ENCODE measurements at places on chromosomes 1 and 21.

GRCh38 chr1:28136922-28137613 is 39.4 kb downstream of the PTAFR start:
- DNase-seq, result no peak

- DNase-seq, result no peak
Measured at GRCh38 chr21:37627074-37627473, 260.5 kb downstream of the DYRK1A start.

DNA sequence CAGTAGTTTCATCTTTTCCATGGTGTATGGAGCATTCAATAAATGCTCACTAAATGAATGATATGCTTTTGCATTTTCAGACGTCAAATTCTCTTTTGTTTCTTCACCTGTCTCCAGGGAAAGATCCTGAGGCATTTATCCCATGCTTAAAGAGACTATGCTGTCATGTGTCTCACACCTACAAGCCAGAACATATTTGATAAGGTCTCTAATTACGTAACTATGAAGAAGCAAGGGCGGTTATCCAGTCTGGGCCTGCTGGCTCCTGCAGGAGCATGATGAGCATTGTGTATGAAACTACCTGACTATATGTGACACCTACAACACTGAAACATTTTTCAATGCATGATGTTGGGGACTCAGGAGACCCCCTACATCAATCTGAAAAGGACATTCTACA is 51.8 kb downstream of the FBXO42 start:
- DNase-seq, result no peak

GRCh38 chr21:32525282-32525681 is 60.0 kb downstream of the TCP10L start:
- DNase-seq, result no peak

DNA sequence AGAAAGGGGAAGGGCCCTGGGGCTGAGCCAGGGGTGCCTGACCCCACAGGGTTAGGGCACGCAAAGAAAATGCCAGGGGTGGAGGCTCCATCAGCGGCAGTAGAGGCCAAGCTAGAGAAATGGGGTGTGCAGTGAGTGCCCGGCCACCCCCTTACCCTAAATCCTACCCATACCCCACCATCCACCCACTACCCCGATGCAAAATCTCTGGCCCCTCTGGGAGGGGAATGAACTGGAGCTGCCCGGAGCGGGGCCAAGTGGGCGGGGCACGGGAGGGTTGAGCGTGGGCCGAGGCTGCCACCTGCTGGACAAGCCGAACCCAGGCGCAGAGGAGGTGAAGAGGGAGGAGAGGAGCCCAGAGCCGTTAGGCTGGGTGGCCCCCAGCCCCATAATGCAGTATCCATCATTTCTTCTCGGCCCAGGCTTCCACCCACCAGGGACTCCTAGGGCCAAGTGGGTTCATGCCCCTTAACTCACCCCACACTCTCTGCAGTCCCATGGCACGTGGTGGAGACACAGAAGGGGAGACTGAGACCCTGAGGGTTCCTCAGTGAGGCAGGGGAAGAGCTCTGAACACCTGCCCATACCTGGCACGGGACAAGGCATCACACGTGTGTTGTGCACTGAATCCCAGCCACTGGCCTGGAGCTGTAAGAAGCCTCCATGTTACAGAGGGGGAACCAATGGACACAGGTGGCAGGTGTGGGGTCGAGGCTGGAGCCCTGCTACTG is 1.4 kb upstream of the C1QC start:
- peak; percentile 17 for DNase-seq

GRCh38 chr1:175191659-175192058 is 917 bp downstream of the KIAA0040 start:
- no peak for DNase-seq

DNA sequence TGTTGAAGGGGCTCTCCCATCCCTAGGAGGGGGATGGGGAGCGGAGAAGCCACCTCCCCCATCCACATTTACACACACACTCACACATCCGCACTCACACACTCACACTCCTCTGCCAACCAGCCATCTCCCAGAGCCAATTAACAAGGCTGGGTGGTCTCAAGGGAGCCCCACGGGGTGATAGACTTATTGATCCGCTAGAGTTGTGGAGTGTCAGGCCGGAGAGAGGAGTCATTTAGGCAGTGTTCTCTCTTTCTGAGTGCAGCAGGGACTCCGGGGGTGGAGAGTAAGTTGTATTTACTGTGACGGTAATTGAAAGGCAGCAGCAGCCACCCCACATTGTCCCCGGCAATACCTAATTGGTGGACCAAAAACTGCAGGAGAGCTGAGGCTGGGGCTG is 61.6 kb downstream of the KLHDC7A start:
- no peak for DNase-seq

DNA sequence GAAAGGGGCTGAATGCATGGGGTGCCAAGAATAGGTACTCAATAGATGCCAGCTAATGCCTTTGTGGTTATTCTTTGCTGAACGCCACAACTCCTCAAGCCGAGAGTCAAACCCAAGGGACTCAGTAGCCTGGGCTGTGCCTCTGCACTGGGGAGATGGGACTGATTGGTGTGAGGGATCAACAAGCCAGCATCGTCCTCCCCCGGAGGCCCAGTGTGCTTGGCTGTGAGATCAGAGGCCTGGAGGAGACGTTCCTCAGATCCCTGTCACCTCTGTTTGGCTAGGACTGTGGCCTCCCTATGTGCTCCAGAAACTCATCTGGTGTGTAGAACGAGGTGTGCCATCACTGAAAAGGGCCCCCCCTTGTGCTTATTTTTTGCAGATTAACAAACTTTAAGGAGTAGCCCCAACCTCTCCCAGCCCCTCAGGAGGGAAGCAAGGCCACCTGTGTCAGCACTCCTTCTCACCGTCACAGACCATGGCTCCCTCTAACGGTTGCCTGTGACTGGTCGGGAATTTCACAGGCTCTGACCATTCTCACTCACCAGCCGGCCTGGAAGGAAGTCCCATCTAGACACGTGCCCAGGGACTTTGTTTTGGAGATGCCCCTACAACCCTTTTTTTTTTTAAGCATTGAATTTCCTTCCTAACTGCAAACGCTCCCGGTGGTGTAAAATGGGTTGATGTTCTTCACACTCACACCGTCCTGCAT is 194.0 kb upstream of the VAMP3 start:
- DNase-seq, result no peak

- DNase-seq, result peak; percentile 72
Measured at GRCh38 chr1:6603915-6604558, 1.4 kb upstream of the KLHL21 start.

- DNase-seq, result peak; percentile 60
Measured at GRCh38 chr1:93471911-93472310, 24.0 kb downstream of the FNBP1L start.

DNA sequence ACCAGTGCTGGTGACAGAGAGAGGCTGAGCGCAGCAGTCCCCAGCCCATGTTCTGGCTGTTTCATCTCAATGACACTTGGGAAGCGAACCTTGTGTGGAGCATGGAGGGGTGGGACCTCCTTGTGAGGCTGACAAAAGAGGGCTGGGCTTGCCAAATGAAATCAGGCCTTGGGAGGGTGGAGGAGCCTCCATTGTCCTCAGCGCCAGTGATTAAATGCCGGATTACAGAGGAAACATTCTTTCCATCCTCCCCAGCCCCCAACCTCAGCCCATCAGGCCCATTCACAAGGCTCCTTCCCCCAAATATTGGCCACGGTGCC is 63.3 kb upstream of the PAXBP1 start:
- DNase-seq, result no peak

GRCh38 chr21:36113647-36114428 is 21.0 kb upstream of the CBR3 start:
- no peak for DNase-seq

GRCh38 chr1:34739613-34740012 is 15.2 kb upstream of the GJB5 start:
- no peak for DNase-seq

GRCh38 chr1:245322673-245323072 is 167.9 kb downstream of the KIF26B start:
- DNase-seq, result no peak

- DNase-seq, result no peak
Measured at GRCh38 chr1:111241797-111242196, 14.3 kb downstream of the CHI3L2 start.

DNA sequence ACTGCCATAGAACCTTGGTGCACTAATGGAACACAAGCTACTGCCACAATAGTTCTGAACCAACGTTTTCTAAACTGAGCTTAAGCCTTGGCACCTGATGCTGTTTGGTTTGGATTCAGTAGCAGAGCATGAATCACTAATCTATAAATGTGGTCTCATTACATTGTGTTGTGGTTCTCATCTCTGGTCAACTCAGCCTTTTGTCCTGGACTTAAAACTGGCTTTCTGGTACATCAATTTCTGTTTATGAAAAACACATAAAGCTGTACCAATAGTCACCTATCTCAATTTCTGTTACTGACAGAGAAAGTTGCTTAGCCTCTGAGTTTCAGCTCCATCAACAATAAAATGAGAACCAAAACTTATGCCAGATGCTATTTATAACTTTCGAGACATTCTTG is 197.5 kb upstream of the KIAA0040 start:
- DNase-seq, result no peak

GRCh38 chr1:25037174-25038074 is 107.3 kb upstream of the RUNX3 start:
- no peak for DNase-seq

GRCh38 chr1:20445956-20446355 is 40.1 kb downstream of the CAMK2N1 start:
- no peak for DNase-seq

DNA sequence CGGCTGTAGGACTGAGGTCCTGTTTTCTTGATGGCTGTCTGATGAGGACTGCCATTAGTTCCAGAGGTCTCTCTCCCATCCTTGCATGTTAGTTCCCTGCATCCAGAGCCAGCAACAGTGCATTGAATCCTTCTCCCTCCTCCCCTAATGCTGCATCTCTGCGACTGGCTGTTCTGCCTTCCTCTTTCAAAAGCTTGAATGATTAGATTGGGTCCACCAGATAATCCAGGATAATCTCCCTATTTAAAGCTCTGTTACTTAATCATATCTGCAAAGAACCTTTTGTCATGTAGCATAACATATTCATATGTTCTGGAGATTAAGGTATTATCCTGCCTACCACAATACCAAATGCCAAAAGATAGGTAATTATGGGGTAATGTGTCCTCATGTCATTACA is 377.5 kb downstream of the GPATCH2 start:
- DNase-seq, result no peak

GRCh38 chr1:156750711-156751450 is 594 bp downstream of the HDGF start:
- no peak for DNase-seq

GRCh38 chr21:14880922-14881321 is 183.9 kb downstream of the NRIP1 start:
- peak; percentile 64 for DNase-seq

GRCh38 chr1:3863231-3863935 is 6.1 kb downstream of the DFFB start:
- DNase-seq, result no peak

DNA sequence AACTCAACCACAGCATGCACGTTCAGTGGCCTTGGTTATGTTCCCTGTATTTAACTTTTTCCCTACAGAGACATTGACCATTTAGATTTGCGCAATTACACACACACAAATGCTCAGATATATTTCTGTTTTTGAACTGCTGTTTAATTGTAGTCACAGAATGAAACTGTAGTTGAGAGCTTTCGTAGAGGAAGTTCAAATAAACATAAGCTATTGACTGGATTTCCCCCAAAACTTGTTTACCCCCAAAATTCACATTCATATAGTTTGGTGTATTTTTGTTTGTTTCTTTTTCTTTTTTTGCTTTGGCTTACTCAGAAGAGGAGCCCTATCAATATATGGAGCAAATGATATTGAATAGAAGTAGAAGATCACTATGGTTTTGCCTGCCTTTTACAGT is 921.0 kb downstream of the ADGRL2 start:
- DNase-seq, result no peak

GRCh38 chr1:221631556-221631955 is 110.3 kb downstream of the DUSP10 start:
- no peak for DNase-seq

GRCh38 chr1:68322837-68323687 is 90.7 kb upstream of the WLS start:
- no peak for DNase-seq

- no peak for DNase-seq
Measured at GRCh38 chr1:7509598-7509997, 261.5 kb upstream of the VAMP3 start.

DNA sequence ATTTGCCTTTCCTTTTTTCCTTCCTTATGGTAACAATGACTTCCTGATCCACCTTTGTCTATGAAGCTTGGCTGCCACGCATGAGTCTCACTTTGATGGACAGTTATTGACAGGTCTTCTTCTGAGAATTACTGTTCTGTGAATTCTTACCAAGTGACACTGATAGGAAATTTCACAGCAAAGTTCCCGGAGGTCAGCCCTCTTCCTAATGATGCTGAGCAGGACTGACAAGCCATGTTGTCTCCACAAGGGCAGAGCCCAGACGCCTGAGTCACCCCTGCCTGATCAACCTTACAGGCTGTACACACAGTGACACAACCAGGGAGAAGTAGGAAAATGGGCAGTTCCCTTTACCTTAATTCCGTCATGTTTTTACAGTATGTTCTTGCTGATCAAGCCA is 44.2 kb downstream of the ZC3H11B start:
- DNase-seq, result no peak

DNA sequence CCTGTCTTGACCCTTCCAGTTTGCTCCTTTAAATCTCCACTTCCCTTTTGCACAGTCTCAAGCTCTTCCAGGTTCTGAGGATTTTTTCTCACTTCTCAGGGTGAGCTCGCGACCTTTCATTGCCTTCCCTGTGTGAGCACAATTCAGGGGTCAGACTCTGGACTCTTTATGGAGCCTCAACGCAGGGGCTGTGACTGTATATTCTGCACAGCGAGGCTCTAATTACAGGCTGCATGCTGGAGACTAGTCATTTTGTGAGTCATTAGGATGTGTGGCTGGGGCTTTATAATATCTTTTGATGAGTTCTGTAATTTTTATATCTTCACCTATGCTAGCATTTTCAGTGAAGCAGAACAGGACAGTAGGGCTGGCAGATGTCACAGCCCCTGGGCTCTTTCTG is 270.7 kb downstream of the KAZN start:
- DNase-seq, result no peak

- no peak for DNase-seq
Measured at GRCh38 chr1:45122724-45123123, 83.7 kb downstream of the ZSWIM5 start.

DNA sequence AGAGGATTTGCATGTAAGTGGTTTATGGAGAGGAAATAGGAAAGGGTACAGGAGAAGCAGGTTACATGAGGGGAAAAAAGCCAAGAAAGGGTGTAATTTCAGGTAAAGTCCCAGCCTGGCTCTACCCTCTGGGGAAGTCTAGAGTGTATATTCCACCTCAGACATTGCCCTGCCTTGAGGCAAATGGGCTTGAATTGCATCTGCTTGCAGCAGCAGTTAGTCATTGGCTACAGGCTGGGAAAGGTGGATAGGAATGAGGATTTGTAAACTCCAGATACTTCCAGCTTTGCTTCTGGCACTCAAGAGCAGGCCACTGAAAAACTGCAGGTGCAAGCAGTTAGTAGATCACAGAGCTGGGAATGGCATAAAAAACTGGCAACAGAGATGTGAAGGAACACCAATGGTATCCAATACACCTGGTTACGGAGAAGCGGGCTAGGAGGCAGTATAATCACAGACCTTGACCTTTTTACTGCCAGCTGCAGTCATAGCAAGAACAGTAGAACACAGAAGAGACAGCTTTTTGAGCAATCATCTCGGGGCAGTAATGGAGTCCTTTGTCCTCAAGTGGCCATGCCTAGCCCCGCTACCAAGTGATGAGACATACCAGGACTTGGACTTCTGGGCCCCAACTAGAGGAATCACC is 226.9 kb upstream of the NRIP1 start:
- no peak for DNase-seq
